ENCODE measurements at places on chromosomes 12 and 14.

DNA sequence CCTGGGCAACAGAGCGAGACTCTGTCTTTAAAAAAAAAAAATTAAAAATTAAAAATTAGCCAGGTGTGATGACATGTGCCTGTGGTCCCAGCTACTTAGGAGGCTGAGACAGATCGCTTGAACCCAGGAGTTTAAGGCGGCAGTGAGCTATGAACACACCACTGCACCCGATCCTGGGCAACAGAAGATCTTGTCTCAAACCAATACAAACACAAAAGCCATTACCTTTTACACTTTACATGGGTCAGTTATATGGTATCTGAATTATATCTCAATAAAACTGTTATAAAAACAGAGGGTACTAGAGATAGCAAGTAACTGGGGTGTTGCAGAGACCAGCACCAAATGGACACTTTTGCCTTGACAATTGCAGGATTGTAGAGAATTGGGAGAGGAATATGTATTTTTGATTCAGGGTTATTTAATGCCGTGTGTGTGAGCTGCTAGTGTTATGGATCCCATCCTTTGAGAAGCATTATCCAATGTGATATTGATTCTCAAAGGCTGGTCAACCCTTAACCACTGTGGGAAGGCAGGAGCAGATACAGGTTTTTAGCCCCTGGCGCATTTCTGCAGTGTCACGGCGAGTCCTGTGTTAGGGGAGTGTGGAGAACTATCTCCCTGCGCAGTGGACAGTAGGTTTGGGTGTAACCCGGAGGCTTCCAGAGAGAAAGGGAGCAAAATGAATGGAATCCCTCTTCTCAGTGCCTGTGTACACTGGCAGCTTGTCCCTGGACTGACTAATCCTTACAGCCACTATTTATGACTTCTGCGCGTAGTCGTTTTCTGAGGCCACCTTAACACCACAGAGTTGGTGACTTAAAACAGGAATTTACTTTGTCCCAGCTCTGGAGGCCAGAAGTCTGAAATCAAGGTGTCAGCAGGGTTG, 4.3 kb downstream of the PSMD9 start:
- no peak for DNase-seq

DNA sequence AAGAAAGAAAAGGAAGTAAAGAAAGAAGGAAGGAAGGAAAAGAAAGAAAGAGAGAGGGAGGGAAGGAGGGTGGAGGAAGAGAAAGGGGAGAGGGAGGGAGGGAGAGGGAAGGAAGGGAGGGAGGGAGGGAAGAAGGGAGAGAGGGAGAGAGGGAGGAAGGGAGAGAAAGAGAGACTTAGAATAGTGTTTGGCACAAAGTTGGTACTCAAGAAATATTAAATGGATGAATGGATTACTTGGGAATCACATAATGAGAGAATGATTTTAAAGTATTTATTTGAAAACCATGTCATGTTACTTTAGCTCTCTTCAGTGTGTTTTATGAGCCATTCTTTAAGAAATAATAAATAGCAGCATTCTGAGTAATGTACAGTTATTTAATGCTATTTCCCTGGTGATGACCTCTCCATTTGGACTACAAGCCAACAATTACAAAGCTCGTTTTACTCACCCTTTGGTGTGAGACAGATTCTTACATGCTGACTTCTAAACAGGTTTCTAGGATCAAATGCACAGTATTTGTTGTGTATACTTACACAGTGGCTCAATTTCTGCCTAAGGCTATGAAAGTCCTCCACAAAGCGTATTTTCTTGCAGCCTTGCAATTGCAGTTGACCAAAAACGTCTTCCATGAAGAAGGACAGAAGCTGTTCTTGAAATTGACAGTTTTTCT, 861 bp downstream of the IL26 start:
- DNase-seq: no peak

- DNase-seq: no peak
Observed at GRCh38 chr12:89475203-89475990, 49.2 kb downstream of the GALNT4 start.

GRCh38 chr12:90268574-90268973, 559.9 kb upstream of the ATP2B1 start:
- DNase-seq: no peak

DNA sequence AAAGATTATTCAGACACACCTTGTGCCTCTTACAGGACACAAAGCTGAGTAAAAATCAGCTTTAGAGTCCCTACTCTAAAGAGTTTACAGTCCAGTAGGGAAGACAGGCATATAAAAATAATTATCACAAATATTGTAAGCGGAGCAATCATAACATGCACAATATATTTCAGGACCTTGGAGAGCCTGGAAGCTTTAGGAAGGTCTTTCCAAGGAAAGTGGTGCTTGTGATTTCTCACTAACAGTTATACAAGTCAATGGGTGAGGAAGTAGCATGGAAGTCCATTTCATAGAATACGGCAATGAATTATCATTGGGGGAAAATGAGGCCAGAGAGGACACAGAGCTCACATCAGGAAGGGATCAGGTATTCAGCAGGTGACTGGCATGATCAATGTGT, 268.3 kb downstream of the C12orf50 start:
- no peak for DNase-seq

DNA sequence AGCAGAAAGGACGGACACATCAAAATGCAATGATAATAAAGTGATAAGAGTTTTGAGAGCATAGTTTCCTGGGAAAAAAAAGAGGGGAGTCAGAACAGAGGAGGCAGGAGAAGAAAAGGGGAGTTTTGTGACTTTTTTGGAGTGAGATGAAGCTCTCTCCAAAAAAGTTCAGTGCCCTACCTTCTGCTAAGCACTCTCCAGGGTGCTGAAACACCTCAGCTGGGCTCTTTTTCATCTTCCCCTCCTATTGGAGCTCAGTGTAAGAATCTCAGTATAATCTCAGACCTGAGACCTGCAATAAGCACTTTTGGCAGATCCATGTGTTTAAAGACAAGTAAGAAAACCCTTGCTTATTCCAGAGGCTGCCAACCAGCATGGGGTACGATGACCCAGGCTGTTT, 58.9 kb upstream of the SRRM4 start:
- DNase-seq: peak; percentile 17

DNA sequence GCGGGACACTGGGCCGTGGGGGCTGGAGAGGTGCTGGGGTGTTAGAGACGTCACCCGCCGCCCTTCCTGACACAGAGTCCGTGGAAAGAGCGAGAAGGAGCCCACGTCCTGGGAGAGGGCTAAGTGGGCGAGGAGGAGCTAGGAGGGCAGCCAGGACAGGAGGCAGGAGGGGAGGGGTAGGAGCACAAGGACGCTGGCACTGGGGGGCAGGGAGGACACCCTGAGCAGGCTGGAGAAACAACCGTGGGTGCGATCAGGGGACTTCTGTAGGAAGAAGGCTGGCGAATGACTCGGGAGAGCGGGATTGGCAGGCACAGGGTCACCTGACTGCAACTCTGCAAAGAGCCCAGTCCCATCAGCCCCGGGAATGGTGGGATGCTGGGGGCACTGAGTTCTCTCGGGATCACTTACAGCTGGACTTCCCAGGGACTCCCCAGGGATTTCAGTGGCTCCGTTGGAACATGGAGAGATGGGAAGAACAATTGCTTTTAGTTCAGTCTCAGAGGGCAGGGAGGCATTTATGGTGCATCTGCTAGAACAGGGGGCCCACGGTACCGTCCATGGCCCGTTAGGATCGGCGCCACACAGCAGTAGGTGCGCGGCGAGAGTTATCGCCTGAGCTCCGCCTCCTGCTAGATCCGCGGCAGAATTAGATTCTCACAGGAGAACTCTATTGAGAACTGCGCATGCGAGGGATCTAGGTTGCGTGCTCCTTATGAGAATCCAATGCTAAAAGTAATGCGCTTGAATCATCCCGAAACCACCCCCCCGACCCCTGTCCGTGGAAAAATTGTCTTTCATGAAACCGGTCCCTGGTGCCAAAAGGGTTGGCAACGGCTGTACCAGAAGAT, 24.3 kb downstream of the UBR7 start:
- peak; percentile 34 for DNase-seq

- no peak for DNase-seq
Observed at GRCh38 chr12:121383601-121384021, 16.3 kb upstream of the RNF34 start.

GRCh38 chr12:25811656-25812126, 146.8 kb upstream of the RASSF8 start:
- DNase-seq: no peak

DNA sequence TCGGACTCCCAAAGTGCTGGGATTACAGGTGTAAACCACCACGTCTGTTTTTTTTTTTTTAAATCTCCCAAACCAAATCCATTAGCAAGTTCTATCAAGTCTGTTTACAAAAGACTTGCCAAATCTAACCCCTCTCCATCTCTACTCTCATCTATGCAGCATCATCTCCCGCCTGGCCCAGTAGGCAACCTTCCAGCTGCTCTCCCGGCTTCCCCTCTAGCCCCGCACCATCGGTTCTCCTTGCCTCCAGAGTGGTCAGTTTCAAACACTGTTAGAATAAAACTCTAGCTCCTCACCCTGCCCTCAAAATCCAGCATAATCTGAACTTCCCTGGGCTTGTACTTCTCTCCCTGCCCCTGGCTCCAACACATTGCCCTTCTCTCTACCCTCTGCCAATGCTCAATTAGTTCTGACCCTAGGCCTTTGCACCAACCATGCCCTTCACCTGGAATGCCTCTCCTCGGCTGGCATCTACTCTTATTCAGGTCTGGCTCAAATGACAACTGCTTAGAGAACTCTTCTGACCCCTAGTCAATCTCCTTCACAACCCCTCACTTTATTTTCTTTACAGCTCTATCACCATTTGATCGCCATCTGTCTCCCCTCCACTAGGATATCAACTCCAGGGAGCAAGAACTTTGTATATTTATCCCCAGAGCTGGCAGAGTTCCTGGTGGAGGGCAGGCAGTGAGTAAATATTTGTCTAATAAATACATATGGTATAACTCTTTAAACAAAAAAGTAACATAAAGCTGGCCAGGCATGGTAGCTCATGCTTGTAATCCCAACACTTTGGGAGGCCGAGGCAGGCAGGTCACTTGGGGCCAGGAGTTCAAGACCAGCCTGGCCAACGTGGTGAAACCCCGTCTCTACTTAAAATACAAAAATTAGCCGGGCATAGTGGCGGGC, 4.9 kb downstream of the WSB2 start:
- DNase-seq: no peak

DNA sequence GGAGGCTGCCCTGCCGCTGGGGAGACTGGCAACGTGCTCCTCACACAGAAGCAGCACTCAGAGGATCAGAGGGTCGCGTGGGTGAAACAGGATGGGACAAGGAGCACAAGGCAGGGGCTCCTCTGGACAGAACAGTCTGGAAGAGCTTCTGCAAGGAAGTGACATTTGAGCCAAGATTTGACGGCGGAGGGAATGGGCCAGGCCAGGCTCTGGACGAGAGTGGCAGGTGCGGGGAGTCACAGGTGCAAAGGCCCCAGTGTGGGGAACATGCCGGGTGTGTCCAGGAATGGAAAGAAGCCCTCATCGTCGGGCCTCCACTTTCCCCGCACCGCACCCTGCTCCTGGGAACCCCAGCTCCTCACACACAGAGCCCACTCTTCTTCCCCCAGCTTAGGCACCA, 84.0 kb downstream of the RFLNA start:
- DNase-seq: no peak

GRCh38 chr12:89693639-89694202, 14.9 kb downstream of the ATP2B1 start:
- no peak for DNase-seq

DNA sequence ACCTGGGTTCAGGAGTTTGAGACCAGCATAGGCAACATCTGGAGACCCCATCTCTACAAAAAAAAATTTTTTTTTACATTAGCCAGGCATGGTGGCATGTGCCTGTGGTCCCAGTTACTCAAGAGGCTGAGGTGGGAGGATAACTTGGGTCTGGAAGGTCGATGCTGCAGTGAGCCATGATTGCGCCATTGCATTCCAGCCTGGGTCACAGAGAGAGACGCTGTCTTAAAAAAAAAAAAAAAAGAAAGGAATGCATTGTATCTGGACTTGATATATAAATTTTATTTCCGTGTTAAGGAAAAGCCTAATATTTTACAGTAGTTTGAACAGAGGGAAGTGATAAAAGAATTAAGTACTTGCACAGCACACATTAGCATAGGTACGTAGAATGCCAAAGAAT, 97.2 kb downstream of the ZC3H14 start:
- no peak for DNase-seq

DNA sequence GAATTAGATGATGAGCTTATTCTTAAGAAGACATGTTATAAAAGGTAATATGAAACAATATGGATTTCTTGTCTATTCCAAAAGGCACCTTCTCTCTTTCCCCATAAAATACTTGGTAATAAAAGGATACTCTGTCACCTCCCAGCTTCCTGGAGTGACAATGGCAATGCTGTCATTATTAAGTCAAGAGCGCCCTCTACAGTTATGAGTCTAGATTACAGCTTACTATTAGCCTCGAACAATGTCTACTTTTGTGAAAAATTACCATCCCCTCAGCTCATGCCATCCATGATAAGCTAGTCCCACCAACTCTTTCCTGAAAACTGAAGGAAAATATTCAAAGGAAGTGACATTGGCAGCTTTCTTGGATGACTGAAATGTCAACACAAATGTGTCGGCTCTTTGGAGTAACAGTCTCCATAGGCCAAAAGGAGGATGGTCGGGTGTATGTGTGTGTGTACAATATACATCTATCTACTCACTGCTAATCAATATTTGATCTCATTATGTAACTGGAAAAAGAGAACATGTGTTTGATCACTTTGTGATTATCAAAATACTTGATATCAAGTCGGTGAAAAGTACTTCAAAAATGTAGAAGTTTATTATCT, 48.7 kb upstream of the CDKN3 start:
- DNase-seq: peak; percentile 78

DNA sequence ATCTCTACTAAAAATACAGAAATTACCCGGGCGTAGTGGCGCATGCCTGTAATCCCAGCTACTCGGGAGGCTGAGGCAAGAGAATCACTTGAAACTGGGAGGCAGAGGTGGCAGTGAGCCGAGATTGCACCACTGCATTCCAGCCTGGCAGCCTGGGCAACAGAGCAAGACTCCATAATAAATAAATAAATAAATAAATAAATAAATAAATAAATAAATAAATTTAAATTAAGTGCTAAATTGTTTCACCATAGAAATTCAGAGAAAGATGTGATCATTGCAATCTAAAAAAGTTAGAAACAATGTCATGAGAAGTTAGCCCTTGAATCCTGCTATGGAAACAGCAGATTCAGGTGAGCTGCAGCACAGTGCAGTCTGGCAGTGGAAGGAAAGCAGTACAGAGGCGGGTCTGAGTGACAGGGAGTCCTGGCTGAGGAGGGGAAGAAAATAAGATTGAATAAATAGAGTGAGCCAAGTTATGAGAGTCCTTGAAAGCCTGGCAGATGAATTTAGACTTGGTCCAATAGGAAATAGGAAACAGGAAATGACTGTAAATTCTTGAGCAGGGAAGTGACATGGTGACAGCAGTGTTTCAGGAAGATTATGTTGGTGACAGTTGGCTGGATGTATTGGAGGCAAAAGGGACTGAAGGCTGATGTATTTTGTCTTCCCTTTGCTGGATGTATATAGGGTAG, 241.5 kb downstream of the GXYLT1 start:
- DNase-seq: no peak

- DNase-seq: no peak
Observed at GRCh38 chr14:70152704-70153103, 36.0 kb downstream of the SLC8A3 start.

DNA sequence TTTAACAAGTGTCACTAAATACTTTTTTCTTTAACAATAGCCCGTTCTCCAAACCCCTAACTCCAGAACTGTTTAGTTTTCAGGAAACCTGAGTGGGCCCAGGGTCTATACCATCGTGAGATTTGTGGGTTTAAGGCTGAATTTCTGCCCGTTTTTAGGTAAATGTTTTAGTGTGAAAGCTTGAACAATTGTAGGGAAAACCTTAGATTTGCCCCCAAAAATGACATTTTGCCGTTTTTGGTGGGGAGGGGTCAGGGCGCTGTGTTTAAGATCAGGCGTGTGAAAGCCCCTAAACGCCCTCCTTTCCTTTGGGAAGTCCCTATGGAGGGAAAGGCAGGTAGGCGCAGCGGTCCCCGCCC, 320 bp upstream of the PRPF39 start:
- no peak for DNase-seq
